Uterus (tissue), 4 donors: ENCODE measurements at places on chromosomes 4 and X. TPM values are rescaled to one million over a fixed set of nuclear protein-coding genes. Genes with fewer than 3 reads are reported as not detected.

GRCh38 chr4:6198768-6199421, 1.5 kb downstream of the JAKMIP1 start:
- DNase-seq: no peak

DNA sequence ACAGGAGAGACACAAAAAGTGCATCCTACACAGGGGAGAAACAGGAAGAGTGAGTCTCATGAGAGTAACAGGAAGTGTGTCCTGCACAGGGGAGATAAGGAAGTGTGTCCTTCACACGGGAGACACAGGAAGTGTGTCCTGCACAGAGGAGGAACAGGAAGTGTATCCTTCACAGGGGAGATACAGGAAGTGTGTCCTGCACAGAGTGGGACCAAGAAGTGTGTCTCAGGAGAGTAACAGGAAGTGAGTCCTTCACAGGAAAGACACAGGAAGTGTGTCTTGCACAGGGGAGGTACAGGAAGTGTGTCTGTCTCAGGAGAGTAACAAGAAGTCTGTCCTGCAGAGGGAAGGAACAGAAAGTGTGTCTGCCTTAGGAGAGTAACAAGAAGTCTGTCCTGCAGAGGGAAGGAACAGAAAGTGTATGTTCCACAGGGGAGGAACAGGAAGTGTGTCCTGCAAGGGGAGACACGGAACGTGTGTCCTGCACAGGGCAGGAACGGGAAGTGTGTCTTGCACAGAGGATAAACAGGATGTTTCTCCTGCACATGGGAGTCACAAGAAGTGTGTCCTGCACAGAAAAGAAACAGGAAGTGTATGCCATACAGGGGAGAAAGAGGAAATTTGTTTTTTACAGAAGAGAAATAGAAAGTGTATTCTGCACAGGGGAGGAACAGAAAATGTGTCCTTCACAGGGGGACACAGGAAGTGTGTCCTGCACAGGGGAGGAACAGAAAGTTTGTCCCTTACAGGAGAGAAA, 102.0 kb downstream of the ARSF start:
- no peak for DNase-seq

Gene GAGE12J
- total RNA-seq: not detected

DNA sequence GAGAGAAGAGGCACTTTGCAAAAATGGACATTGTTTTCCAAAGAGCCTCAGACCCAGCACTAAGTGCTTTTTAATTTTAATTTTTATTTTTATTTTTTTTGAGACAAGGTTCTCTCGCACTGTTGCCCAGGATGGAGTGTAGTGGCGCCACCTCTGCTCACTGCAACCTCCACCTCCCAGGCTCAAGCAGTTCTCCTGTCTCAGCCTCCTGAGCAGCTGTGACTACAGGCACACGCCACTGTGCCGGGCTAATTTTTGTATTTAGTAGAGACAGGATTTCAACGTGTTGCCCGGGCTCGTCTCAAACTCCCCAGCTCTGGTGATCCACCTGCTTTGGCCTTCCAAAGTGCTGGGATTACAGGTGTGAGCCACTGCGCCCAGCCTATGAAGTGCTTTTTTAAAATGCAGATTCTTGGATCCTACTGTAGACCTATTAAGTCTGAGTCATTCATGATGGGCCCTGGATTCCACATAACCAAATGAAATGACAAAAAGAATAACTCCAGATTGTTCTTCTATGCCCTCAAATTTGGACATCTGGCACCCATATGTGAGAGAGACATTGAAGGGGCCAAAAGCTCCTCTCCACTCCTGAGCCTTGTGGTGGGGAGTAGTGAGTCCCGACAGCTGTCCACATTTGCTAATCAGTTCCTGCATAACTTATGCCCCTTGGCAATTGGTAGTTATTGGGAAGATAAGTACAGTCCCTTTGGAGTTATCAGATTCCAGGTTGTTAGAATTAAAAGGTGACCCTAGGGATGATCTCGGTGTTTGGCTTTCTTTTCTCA, 3.6 kb downstream of the NOCT start:
- no peak for DNase-seq

- no peak for DNase-seq
Observed at GRCh38 chr4:61143461-61143860, 56.7 kb upstream of the ADGRL3 start.

Gene FRMD7
- total RNA-seq: 3.6 TPM
